ENCODE measurements at places on chromosomes 5 and 9. TPM values are rescaled to one million over a fixed set of nuclear protein-coding genes. Genes with fewer than 3 reads are reported as not detected.

The GBGT1 gene
- total RNA-seq, result 12.9 TPM

DNA sequence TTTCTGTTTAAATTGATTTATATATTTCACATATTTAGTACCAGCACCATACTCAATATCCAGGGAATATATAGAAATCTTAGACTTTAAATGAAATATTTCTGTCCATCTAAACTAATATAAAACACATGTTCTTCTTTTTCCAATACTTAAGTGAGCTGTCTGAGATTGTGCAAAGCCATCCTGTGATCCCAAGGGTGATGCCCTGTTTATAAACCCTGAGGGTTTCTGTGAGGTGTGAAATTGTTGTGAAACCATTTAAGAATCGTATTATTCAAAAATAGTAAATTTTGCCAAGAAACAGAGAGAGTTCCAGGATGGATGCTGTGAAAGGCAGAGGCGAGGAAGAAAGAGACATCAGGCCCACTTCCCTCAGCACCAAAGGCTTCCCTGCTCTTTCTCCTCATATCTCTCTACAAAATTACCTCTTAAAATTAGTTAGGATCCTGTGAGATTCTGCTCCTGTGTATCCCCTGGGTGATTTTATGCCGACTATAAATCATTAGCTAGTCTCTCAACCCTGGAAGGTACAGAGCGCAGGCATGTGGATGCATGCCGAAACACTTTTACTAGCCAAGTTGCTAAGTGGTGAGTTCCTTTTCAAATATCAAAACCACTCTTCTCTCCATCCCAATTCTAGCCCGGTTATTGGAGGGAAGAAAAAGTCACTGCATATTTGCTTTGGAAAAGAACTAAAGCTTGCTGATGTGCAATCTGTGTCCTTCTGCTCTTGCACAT lies 183.0 kb downstream of the GLIS3 start:
- H3K4me1 ChIP-seq, result no peaks in the 10 kb centered on the region
- H3K4me3 ChIP-seq, result no peak overlapping the region
- H3K27me3 ChIP-seq, result no peaks in the 10 kb centered on the region
- peaks cover 4% of the 10 kb centered on the region for H3K36me3 ChIP-seq
- no peak overlapping the region for H3K27ac ChIP-seq

The ADGRD2 gene
- not detected for total RNA-seq

DNA sequence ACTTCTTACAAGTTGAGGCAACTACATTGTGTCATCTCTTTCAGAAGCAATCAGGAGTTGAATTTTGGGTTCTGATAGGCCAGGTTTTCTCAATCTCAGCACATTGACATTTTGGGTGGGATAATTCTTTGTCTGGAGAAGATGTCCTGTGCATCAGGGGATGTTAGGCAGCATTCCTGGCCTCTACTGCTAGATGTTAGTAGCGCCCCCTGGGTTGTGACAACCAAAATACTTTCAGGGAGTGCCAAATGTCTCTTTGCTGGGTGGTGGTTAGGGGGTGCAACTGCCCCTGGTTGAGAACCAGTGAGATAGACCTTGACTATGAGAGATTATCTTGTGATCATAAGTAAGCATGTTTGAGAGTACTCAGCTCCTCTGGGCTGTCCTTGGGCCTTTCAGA lies 164.3 kb upstream of the KLF9 start:
- no peak overlapping the region for H3K27ac ChIP-seq
- H3K4me3 ChIP-seq, result no peak overlapping the region
- H3K36me3 ChIP-seq, result no peaks in the 10 kb centered on the region
- no peak for DNase-seq
- peaks cover 9% of the 10 kb centered on the region for H3K4me1 ChIP-seq

Data from neural crest cell (in vitro differentiated cells).